ENCODE measurements at places on chromosomes 7 and 10.

DNA sequence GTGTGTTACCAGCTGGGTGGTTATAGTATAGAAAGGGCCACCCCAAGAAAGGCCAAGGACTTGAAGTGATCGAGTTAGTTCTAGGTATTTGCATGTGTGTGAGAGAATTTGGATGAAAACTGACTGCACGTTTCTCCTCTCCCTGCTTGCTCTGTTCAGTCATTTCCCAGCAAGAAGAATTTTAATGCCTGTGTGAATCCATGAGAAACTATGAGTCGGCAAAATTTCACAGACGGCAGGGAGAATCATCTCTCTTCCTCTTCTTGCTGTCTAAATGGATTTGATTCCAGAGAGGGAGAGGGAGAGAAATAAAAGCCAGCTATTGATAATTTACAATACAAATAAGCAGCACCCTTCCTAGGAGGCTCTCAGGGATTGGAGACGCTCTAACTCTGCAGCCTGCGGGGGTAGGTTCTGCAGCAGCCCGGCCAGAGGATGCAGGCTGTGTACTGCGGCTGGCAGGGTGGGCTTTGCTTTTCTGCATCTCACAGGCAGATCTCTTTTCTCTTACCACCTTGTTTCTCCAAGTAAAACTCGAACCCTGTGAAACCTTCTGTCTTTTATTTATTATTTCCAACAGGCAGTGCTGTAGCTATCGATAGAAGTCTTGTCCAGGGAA, 183.6 kb downstream of the TCF7L2 start:
- DNase-seq = peak; percentile 69

GRCh38 chr10:29794776-29795611, 160.2 kb upstream of the SVIL start:
- DNase-seq = peak; percentile 13

DNA sequence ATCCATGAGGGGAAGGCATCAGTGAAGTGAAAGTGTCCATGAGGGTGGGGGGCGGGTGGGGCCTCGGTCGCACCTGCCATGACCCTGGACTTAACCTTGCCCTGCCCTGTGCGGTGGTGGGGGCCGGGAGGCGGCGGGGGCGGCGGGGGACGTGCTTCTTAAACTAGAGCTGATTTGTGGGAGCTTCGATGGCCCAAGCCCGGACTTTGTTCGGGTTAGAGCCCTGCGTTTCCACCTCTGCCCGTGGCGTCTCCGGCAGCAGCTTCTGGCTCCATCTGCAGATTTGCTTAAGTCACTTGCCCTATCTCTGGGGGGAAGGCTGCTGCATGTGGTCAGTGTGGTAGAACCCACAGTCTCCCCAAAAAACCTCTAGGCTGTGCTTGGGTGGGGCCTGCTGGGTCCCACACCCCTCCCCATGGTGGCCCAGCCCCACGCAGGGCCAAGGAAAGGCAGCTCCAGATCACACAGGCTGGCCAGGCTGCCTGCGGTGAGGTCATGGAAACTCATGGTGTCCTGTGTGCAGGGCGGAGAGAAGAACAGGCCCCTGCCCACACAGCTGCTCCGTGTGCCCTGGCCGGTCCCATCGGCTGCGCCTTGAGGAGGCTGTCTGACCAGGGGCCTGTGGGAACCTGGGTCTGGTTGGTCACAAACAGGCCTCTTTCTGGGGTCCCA, 93.2 kb downstream of the INPP5A start:
- no peak for DNase-seq

- no peak for DNase-seq
Measured at GRCh38 chr7:149414745-149415390, 46.0 kb downstream of the ZNF777 start.

DNA sequence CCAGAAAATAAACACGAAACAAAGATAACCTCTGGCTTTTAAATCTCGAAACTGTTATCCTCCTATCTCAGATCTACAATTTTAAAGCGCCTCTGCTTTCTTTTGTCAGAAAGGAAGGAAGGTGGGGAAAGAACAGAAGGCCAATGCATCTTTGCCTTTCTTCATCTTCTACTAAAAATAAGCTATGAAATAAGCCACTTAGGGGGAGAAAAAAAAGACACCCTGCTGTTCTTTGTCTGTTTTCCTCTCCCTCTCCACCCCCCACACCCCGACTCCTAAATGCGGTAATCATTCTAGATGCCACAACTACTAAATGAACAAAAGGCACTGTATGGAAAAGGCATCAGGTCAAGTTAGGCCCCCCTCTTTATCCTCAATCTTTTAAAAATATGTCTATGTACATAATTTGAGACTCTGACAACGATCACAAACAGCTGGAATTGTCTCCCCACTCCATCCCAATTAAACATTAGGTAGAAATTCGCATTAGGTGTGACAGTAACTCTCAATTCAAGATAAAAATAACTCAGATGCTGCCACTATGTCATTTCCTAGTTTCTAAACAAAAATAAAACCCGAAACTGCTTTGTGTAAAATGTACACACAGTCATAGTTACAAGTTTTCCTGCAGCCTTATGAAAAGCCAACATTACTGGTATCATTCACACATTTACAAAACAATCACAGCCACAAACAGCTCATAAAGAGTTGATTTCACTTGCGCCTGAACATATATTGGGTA, 2.4 kb downstream of the UBE2H start:
- no peak for DNase-seq

- no peak for DNase-seq
Measured at GRCh38 chr10:86334488-86335085, 32.0 kb downstream of the GRID1 start.

All from GM03348 (cell line).